ENCODE measurements at places on chromosomes 12 and 14. TPM values are rescaled to one million over a fixed set of nuclear protein-coding genes. Genes with fewer than 3 reads are reported as not detected.

Gene SLC10A1
- not detected for total RNA-seq

Gene ETFBKMT
- 2.2 TPM for total RNA-seq

Gene BLOC1S1
- total RNA-seq, result 49.2 TPM

Gene PLEKHH1
- total RNA-seq, result 3.3 TPM

GRCh38 chr14:22210906-22211305 lies 378.1 kb downstream of the DAD1 start:
- no peak overlapping the region for H3K27ac ChIP-seq
- H3K27me3 ChIP-seq, result no peaks in the 10 kb centered on the region
- H3K36me3 ChIP-seq, result no peaks in the 10 kb centered on the region
- H3K4me3 ChIP-seq, result no peak overlapping the region
- no peak for DNase-seq
- no peaks in the 10 kb centered on the region for H3K4me1 ChIP-seq
